Fibroblast of skin of back (primary cell): ENCODE measurements at places on chromosomes 4 and X.
A peak's percentile ranks its signal among the peaks of the same experiment; 100 is the strongest.

DNA sequence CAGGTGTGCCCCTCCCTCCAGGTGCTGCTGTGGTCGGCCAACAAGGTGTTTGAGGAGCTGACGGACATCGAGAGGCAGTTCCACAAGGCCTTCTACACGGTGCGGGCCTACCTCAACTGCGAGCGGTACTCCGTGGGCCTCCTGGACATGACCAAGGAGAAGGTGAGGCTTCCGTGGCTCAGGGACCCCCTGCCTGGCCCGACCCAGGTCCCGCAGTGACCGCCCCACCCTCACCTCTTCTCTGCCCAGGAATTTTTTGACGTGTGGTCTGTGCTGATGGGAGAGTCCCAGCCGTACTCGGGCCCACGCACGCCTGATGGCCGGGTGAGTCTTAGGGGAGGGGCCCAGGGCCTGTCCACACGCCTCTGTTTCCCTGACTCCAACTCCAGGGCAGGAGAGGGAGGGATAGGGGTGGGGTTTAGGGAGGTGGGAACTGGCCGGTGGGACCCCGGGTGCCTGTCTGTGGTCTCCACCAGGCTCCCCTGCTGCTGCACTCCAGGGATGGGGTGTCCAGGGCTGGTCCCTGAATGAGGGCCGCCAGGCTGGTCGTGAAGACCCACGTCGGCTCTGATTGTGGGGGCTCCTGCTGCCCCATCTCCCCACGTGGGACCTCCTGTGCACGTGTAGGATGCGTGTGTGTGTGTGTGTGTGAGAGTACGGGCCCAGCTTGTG, 20.1 kb downstream of the ATP5ME start:
- DNase-seq, result no peak

DNA sequence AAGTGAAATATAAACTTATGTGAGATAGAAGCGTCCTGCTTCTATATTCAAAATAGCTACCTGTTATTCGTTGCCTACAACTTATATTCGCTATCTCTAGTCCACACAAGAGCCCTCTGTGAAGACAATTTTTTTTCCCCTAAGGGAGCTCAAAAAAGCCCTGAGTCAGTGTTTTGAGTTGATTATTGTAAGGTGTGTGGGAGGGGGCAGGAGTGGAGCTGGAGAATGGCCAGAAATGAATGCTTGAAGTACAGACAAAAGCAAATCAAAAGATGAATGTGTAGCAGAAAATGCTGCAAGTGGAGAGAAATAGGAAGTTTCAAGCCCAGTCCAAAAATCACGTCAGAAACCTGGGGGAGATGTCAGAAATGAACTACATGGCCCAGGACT, 655.0 kb upstream of the LCORL start:
- no peak for DNase-seq

DNA sequence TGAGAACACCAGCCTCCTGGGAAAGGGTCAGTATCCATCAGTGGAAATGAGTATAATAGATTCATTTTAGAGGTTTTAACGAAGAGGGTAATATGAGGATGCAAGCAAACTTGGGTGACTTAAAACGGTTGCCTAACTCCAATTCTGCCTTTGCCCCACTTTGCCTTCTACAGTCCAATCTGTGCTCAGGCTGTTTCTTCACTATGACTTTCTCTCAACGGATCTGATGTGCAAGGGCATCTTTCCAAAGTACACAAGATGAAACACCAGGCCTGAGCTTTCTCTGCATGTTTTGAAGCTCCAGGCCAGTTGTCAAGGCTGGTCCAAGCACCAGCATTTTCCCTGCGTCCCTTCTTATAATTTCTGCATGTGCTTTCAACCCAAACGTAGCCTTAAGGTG, 68.0 kb upstream of the TMEM164 start:
- DNase-seq, result no peak

DNA sequence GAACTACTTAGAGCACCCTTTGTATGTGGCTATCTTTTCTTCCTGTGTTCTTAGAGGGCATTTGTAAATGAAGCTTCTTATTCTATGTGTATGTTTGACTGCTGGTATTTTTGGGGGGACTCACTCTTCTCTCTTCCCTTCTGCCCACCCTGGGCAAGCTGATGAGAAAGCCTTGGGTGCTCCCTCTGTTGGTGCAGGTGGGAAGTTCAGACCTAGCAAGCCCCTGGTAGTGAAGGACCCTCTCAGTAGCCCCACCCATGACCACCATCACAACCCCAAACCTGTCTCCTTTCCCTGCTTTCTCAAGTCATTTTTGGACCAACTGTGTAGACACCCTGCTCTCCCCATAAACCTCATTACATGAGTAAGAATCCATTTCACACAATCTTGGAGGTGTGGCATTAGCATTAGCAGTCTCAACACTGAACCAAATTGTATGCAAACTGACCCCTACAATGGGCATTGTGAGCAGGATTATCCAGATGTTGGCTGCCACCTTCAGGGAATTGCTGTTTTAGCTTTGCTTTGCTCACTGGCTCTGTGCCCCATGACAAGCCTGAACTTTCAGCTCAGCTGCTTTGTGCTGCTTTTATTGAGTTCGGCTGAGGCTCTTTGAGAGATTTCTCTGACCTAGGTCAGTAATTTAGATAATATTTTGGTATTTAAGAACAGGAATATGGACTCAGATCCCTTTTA, 27.9 kb downstream of the TRIM61 start:
- DNase-seq, result no peak

DNA sequence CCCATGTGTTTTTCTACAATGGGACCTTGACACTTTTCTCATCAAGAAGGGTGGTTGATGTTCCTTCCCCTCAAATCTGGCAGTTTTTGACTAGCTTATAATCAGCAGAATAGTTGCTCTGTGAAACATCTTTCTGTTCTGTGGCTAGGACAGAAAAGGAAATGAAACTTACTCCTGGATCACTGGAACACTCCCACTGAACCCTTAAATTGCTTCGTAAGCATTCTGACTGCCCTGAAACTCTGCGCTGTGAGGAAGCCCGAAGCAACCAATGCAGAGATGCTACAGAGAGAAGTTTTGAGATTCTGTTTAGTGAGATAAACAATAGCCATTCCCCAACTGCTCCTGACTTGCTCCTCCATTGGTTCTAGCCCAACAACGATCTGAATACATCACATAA, 602.2 kb downstream of the CENPC start:
- DNase-seq, result no peak

DNA sequence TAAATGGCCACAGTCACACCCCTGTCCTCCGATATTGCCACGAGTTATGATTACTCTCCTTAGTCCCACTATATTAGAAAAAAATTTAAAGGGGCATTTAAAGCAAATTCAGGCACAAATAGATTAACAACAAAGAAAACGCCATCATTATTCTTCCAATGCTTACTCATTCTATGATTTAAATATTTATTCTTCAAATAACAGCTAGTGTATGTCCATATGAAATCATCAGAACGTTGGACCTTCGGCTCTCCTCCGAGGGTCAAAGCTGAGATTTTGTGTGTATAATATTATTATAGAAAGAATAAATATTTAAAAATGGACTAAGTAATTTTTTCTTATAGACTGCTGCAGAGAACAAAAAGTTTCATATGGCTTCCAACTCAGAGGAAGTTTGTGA, 122.9 kb downstream of the MAML3 start:
- DNase-seq, result no peak

GRCh38 chrX:38831949-38832348, 30.7 kb downstream of the MID1IP1 start:
- no peak for DNase-seq

DNA sequence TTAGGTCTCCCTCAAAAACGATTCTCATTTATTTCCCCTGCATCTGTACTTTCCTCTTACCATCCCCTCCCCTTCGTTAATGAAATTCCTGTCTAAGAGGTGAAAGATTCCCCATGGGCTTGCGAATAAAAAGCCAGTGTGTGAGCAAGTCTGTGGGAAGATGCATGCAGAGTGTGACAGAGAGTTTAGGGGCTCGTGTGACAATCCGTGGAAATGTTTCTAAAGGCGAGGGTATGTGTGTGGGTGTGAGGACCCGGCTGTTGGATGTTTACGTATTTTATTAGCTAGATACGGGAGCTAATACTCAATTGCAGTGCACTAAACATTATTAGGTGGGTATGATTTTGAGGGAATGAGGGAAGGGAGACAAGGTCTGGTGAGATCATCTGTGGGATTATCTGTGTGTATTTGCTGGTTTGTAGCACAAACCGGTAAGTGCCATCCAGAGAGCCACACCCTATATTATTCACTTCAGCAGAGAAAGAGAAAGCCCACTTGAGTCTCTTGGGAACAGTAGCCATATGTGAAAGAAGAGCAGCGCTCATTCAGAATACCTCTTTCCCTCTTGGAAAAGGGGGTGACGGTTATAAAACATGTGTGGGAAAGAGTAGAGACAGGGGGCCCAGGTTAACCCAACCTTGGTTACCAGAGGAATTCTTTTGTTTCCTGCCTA, 893 bp upstream of the HOPX start:
- DNase-seq, result no peak

DNA sequence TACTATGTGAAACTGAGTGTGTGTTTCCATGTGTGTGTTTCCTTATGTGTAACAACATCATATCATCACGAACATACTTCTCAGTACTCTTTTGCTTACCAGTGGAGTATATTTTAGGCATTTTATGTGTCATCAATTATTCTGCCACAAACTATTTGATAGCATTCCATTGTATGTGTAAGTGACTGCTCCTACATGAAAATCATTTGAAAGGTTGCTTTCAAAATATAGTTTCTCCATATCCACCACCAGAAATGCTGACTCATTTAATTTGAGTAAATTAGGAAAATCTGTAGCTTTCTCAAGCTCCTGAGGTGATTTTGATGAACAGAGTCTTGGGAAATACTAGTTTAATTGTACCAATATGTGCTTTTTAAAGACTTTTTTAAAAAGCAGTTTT, 376.2 kb downstream of the PCDH18 start:
- DNase-seq, result peak; percentile 93

DNA sequence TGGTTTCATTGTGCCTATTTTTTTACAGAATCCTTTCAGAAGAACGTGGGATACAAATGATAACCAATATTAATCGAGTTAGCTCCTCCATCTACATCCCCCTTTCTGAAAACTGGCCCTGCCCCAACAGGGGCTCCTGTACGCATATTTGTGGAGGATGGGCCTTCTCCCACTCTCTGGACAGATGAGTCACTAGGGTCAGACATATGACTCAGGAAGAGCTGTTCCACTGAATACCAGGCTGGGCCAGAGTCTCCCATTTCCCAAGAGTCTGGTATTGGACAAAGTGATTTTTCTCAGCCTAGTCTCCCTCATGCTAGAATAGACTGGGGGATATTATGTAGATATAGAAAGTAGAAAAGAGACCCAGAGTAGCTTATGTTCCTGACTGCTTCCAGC, 142.4 kb downstream of the TSPAN5 start:
- DNase-seq, result peak; percentile 91

DNA sequence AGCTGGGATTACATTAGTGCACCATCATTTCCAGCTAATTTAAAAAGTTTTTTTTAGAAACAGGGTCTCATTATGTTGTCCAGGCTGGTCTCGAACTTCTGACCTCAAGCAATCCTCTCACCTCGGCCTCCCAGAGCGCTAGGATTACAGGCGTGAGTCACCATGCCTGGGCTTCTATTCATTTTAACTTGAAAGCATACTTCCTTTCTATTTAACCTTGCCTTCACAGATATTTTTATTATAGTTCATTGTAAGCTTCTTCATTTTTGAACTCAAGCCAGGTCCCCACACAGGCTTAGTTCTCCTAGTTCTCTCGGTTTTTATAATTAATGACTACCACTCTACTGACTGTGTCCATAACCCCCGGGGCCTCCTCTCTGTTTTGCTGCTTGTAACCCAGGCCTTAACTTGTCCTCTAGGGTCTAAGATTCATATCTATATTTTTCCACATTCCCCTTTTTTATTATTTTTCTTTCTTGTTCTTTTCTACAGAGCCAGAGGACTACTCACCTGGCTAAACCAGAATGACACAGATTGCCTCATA, 50.7 kb downstream of the SNX12 start:
- DNase-seq, result peak; percentile 4

DNA sequence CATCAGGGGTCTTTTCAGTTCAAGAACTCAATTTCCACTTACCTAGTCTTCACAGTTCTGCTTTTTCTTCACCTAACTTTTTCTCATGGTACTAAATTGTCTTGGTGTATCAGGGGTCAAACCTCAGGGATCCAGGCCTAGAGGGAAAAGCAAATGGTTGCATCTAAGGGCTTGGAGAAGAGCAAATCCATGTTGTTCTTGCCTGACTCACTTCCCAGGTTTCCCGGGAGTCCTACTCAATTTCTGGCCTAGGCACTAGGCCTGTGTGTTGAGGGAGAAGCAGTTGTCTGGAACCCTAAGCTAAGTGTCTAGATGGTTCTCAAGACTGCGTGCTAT, 191.9 kb upstream of the STK26 start:
- no peak for DNase-seq

- no peak for DNase-seq
Measured at GRCh38 chrX:21167011-21167410, 207.2 kb upstream of the CNKSR2 start.

GRCh38 chrX:40122487-40122886, 24.7 kb upstream of the BCOR start:
- no peak for DNase-seq

- DNase-seq, result no peak
Measured at GRCh38 chr4:108751321-108751720, 11.5 kb downstream of the ETNPPL start.

DNA sequence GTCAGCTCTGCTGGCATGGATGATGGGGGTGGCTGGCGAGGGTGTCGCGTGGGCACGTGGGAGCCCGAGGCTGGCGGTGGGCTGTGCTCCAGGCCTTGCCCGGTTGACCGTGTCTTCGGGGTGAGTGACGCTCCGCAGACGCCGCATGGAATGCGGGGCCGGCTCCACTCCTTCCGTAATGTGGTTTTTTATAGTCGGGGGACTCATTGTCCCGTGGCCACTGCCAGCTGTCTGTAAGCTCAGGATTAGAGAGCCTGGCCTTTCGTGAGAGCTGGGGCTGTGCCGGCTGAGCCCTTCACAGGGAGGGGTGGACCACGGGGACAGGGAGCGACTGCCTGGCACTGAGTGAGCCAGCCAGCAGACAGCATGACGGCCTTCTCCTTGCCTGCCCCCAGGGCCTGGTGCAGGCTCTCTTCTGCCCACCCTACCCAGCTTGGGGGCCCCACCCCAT, 20.4 kb downstream of the DOK7 start:
- peak; percentile 39 for DNase-seq

DNA sequence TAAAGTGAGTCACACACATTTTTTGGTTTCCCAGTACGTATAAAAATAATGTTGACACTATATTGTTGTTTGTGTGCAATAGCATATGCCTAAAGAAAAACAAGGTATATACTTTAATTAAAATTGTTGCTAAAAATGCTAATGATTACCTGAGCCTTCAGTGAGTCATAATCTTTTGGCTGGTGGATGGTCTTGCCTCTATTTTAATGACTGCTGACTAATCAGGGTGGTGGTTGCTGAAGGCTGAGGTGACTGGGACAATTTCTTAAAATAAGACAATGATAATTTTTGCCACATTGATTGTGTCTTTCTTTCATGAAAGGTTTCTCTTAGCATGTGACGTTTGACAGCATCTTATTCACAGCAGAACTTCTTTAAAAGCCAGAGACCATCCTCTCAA, 21.0 kb upstream of the ANXA10 start:
- no peak for DNase-seq

GRCh38 chr4:105808750-105809041, 86.6 kb upstream of the NPNT start:
- peak; percentile 85 for DNase-seq
